Activated CD4-positive, CD25-positive, alpha-beta regulatory T cell (primary cell): ENCODE measurements at places on chromosomes 6 and 20.

DNA sequence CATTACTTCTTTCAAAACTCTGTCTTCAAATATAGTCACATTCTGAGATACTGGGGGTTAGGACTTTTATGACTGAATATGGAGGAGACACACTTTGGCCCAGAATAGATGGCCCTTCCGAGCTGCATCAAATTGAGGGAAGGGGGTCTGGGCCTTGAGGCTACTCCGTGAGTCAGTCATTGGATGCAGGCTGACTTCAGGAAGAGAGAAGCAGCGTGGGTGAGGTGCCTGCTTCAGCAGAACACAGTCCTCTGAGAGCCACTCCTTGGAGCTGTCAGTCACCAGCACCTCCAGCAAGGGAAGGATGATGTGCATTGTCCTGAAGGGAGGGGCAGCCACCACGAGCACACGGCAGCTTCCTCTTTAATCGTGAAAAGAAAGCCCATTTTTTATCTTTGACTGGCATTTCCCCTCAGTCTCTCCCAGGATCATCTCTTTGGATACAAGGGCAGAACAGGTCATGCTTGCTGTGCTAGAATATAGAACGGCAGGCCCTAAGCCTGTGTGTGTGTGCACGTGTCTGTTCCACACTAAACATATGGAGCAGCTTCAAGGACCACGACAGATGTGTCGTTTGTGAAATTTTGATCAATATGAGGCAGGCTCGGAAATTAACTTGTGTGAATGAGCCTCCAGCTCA is 721.6 kb downstream of the KIF16B start:
- no peak for DNase-seq

- no peak for DNase-seq
Measured at GRCh38 chr20:24495266-24495665, 25.8 kb downstream of the SYNDIG1 start.

DNA sequence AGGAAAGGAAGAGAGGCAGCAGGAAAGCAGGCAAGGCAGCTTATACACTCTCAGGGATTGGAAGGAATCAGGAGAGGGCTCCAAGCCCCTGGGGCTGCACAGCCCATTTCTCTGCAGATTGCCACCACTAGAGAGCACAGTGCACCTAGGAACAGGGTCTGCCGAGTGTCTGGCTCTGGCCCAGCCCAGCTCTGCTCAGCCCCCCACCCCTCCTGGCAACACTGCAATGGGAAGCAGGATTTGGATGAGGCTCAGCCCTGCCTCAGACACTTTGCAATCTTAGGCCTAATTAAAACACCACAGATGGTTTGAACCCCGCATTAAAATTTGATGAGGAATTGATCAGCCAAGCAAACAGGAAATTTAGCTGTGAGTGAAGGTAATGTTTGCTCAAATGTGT is 252.7 kb downstream of the DHX35 start:
- no peak for DNase-seq

DNA sequence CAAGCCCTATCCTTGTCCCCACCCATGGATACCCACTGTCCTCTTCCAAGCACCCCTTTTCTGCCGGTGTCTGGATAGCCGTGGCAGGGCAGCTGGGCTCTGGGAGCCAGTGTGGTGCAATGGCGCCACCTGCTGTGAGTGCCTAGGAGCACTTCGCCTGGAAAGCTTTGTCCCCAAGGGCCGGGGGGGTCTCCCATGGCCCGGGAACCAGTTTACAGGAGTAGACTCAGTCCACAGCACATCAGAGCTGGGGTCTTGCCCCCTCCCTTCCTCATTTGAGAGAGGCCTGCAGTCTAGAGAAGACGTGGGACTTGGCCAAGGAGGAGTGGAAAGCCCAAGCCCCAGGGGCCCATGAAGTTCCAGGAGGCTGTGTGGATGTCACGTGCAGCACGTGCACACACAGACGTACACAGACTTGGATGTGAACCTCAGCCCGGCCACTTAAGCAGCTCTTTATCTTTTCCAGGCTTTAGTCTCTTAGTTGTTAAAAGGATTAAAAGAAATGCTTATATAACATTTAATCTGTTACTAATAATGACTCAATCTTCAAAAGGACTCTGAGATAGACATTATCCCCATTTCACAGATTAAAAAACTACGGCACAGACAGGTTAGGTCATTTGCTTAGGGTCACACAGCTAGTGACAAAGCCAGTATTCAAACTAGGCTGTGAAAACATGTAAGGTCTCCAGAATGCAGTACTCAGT is 40.9 kb upstream of the CDH22 start:
- no peak for DNase-seq

DNA sequence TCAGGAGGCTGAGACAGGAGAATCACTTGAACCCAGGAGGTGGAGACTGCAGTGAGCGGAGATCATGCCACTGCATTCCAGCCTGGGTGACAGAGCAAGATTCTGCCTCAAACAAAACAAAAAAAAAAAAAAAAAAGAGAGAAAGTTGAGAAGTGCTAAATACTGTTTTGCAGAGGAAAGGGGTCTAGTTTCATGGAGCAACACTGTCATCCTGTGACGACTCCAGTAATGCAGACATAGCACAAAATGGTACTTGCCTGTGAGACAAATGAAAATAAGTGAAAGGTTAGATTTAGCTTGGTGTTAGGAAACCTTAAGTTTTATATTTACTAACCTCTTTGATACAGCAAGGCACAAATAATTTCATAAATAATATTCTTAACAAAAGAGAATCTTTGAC is 29.7 kb downstream of the CEP162 start:
- no peak for DNase-seq

DNA sequence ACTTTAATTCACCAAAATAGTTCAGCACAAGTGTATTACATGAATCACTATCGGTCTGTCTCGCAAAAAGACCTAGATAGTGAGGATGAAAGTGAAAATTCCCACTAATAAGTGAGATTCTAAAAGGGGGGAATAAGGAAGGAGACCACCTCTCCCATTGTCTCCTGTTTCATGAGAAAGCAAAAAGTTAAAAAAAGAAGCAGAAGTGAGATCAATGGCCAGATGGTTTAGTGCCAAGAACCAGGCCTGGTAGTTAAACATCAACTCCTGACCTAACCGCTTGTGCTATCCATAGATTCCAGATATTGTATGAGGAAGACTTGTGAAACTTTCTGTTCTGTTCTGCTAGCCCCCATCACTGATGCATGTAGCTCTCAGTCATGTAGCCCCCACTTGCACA is 293.0 kb downstream of the RNGTT start:
- DNase-seq: no peak

DNA sequence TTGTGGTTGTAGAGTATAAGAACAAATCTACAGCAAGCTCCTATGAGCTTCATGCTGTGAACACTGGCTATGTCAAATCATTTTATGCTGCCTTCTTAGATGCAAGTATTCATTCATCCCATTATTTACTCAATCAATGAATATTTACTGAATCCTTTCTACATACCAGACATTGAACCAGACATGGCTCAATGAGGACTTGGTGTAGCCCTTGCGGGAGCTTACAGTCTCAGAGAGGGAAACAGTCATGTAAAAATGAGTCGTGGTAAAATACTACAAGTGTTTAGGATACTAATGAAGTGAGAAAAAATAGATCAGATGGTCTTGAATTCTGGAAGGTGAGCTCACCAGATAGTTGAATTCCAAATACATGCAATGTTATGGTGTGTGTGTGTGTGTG is 44.8 kb upstream of the ENPP1 start:
- no peak for DNase-seq
